Activated naive CD4-positive, alpha-beta T cell treated with anti-CD3 and anti-CD28 coated beads, Interleukin-2, amount 50 U/mL, for 16 hours (primary cell): ENCODE measurements at places on chromosomes 2 and 18.

- peak; percentile 95 for DNase-seq
These were observed at the start of gene ZNF2 for GRCh38 chr2:95165371-95166064. ZNF2 (plus strand) TSS chr2:95165809; CDS start chr2:95176227, 10,418 bp downstream.

DNA sequence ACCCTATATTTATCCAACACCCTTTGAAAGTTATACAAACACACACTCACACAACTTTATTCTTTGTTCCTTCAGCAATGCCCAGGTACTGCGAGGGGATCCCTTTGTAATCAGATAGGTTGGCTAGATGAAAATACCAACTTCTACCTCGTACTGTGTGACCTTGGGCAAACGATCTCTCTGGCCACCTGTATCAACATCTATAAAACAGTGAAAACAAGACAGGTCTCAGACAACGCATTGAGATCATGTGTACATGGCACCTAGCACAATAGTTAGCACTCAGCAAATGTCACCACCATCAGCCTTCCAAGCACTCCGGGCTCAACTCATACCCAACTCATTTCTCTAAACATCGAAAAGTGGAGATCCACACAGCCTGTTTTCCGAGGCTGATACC lies 118.4 kb upstream of the PPP1CB start:
- DNase-seq = no peak

GRCh38 chr2:26818972-26819371 lies 29.0 kb upstream of the DPYSL5 start:
- no peak for DNase-seq

- no peak for DNase-seq
These were observed 32.8 kb upstream of the BBS5 start for GRCh38 chr2:169446452-169446851.

- no peak for DNase-seq
These were observed 50.2 kb downstream of the SKA1 start for GRCh38 chr18:50424877-50425690.

DNA sequence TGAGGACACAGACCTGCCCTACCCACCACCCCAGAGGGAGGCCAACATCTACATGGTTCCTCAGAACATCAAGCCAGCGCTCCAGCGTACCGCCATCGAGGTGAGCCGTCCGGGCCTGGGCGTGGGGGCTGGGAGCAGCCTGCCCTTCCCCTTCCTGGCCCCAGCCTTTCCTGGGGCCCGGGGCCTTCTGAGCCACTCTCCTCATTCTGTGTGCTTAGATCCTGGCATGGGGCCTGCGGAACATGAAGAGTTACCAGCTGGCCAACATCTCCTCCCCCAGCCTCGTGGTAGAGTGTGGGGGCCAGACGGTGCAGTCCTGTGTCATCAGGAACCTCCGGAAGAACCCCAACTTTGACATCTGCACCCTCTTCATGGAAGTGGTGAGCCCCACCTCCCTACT lies 157.9 kb downstream of the DYSF start:
- no peak for DNase-seq

DNA sequence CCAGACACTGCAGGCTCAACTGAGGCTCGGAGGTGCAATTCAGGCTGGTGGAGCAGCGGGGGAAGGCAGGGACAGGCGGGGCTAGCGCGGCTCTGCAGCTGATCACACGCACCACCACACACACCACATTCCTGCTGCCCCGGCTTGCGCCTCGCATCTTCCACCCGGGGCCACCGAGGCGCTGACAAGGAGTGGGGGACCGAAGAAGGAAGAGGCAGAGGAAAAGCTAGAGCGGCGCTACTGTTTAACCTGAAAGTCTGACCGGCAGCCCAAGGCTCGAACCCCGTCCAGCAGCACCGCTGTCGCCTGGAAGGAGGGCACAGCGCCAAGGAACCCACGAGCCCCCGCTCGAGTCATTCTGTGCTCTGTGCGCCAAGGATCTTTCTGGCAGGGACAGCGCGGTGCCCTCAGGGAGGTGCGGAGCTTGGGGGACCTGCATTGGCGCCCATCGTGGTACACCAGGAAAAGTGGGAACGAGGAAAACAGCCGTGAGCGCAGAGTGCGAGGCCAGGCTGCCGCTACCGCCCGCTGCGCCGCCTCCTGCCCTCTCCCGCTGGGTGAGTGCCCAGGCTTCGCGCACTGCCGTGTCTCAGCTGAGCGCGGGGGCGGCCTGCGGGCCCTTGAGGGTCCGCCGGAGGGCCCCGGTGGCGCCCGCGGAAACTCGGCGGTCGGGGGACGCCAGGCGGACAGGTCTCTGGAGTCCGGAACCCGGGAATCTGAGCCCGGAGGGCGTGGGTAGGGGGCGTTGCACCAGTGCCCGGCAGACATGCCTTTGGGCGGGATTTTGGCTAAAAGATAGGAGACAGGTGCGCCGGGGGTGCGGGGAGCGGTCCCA lies 860 bp upstream of the KCNJ3 start:
- DNase-seq = no peak

- DNase-seq = no peak
These were observed 314.4 kb downstream of the MTX2 start for GRCh38 chr2:176583607-176584006.

DNA sequence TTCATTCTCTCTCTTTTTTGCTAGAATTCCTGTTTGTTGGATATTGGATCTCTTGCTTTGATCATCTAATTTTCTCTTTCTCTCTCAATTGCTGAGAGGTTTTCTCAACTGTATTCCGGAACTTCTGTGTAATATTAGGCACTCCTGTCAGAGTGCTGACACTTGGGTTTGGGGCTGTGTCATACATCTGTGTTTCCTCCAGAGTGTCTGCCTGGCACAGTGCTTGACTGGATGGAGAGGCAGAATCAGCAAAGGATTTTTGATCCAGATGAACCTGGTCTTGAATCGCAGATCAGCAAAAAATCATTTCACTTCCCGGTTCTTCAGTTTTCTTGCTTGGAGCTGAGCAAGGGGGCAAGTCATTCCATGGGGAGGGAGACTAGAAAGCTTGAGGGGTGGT lies 87.7 kb upstream of the CXCR4 start:
- no peak for DNase-seq

DNA sequence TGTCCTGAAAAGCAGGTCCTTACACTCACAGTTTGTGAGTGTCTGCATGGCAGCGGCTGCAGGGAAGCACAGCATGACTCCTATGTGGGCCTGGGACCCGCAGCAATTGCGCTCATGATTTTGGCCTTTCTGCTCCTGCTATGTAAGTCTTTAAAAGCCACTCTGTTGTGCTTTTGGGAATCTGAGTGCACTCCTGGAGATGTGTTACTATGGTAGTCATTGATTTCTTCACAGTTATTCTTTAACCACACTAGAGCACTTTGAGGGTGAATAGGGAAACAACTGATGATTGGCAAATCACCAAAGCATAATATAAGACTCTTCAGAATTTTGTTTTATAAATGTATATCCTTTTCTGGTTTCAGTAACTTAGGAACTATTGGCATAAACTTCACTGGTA lies 40.9 kb downstream of the DSG2 start:
- DNase-seq = no peak

- DNase-seq = no peak
These were observed 69.2 kb upstream of the EPHA4 start for GRCh38 chr2:221641181-221641871.

GRCh38 chr18:48951448-48952286 lies 902 bp upstream of the SMAD7 start:
- DNase-seq = peak; percentile 76
